NCI-H524 treated with DMSO at 0.1 percent for 48 hours (cell line): ENCODE measurements at places on chromosomes 13 and 19.
A peak's percentile ranks its signal among the peaks of the same experiment; 100 is the strongest.

DNA sequence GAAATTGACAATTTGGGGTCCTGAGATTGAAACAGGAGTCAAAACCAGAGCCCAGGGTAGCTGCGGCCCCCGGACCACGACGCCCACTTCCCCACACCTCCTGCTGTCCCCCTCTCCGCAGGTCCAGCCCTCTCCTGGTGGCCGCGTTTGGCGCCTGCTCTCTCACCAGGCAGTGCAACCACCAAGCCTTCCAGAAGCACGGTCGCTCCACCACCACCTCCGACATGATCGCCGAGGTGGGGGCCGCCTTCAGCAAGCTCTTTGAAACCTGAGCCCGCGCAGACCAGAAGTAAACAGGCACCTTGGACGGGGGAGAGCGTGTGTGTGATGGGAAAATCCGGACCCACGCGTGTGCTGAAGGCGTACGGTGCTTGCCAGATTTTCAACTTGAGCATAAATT, 22.9 kb downstream of the NAXD start:
- DNase-seq, result no peak

- DNase-seq, result no peak
Observed at GRCh38 chr13:37595162-37595561, 3.4 kb downstream of the POSTN start.

- DNase-seq, result peak; percentile 47
Observed at GRCh38 chr13:35592457-35592856, 116.0 kb upstream of the MAB21L1 start.

DNA sequence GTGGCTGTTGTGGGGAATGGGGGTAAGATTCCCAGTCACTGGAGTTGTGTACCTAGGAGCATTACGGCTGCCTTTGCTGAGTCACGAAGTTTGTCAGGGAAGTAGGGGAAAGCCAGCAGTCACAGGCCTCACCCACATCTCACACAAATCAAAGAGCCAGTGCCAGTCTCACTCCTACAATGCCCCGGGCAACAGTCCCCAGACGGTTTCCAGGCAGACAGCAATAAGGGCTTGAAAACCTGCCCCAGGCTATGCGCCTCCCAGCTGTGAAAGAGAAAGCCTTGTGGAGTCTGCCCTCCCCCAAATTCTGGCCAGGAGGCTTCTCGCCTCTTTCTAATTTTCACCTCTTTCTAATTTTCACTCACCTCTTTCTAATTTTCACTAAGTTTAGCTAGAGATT, 142.3 kb upstream of the EDNRB start:
- DNase-seq, result no peak

DNA sequence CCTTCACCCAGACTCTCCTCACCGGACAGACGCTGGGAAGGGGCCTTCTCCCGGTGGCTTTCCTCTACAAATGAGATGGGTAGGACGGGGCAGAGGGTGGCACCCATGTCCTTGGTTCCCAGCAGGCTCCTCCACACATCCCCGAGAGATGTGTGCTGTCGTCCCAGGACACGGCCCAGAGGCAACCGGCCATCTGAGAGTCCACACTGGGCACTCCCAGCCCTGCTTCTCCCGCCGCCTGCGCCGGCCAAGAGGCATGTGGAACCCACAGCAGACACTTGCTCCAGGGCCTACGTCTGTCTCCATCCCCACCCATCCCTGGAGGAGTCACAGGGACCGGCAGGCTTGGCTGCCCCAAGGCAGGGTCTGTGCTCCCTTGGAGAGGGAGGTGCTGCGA, 179.9 kb downstream of the KDM4B start:
- DNase-seq, result no peak

- no peak for DNase-seq
Observed at GRCh38 chr13:47841151-47841550, 159.9 kb downstream of the SUCLA2 start.

DNA sequence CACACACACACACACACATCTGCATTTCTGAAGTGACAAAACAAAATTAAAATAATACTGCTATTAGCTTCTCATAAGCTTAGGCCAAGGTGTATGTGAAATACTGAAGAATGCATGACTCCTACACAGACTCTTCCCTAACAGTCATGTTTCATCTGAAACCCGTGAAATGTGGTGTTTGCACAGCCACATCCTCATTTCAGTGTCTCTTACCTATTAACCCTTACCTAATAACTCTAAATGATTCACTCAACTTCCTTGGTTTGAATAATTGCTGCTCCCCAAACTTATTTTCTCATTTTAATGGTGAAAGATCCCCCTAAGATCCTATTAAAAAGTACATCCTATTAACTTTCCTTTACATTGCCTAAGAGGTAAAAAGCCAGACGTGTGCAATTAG, 117.6 kb downstream of the MIPEP start:
- no peak for DNase-seq

GRCh38 chr19:51478381-51479234, at the start of gene CEACAM18:
Gene CEACAM18 (plus strand): TSS chr19:51478539.
- no peak for DNase-seq

GRCh38 chr13:37090912-37091311, 14.6 kb downstream of the CSNK1A1L start:
- no peak for DNase-seq

GRCh38 chr13:43425234-43425633, 361.5 kb downstream of the ENOX1 start:
- no peak for DNase-seq

DNA sequence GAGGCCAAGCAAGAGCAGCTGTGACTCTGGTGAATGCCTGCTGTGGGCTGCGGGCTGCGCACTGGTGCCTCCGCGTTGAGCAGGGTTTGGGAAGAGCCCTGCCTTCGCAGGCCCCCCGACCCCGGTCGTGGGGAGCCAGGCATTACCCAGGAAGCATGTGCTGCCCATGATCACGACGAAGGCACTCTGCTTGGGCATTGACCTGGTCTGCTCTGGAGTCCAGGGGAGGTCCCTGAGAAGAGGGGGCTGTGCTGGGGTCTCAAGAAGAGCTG, 19.2 kb downstream of the RANBP3 start:
- no peak for DNase-seq

DNA sequence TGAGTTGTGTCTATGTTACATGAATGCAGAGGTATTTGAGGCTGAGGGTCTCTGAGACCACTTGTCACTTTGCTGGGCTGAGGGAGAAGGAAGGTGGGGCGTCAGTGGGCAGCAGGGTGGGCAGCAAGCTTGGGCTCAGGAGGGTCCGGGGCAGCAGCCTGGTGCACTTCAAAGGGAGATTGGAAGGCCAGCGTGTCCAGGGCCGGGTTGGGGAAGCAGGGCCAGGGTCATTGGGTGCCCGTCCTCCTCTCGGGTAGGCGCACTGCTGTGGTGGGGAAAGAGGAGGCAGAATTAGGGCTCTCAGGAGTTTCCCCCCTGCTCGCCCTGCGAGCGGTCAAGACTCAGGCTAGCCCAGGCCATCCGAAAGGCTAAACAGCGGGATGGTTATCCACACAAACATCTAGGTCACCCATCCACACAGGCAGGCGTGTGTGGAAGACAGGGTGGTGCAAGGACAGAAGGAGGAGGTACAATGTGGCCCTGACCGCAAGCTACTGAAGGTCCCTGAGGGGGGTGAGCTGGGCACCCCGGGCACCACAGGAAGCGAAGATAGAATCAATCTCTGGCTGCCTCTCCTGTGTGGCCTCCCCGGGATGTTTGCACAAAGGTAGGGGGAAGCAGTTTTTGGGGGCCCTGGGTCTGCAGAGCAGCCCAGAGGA, 37.7 kb downstream of the MYO9B start:
- DNase-seq, result no peak

- DNase-seq, result no peak
Observed at GRCh38 chr13:38819053-38819452, 132.2 kb downstream of the FREM2 start.

GRCh38 chr13:95180513-95181245, 120.6 kb downstream of the ABCC4 start:
- DNase-seq, result no peak

DNA sequence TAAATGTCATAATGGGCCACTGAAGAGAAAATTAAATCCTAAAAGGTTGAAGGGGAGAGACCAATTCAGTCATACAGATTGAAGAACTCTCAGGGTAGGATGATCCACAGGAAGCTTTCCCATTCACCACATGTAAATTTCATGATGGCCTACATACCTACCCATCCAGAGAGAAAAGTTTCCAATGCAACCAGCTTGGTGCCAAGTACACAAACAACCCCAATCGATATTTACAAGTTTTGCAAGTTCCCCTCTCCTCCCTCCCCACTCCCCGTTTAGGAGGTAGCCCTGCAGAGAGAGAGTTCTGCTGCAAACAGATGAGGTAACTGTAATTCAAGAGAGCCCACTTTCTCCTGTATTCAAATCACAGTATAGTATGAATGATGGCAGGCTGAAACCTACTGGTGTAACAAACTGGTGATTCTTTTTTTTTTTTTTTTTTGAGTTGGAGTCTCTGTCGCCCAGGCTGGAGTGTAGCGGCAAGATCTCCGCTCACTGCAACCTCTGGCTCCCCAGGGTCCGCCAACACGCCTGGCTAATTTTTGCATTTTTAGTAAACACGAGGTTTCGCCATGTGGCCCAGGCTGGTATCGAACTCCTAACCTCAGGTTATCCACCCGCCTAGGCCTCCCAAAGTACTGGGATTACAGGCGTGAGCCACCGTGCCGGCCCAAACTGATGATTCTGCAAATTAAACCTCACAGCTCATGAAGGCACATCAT, 14.4 kb downstream of the FOXO1 start:
- DNase-seq, result no peak

DNA sequence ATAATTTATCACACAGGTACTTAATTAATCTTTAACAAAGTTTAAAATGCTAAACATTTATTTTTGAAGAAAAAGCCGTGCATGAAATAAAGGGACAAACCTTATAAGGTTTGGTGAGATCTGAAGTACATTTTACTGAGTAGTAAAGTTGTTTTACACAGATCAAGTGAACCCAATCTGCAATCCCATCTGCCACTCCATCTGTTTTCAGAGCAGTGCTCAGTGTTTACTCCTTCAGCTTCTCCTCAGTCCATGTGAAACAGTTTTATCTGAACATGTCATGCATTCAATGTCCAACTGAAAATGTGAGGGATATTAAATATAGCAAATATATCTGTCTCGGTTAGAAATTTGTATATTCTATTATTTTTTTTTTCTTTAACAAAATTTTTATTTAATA, 166.8 kb downstream of the MAB21L1 start:
- DNase-seq, result peak; percentile 83

DNA sequence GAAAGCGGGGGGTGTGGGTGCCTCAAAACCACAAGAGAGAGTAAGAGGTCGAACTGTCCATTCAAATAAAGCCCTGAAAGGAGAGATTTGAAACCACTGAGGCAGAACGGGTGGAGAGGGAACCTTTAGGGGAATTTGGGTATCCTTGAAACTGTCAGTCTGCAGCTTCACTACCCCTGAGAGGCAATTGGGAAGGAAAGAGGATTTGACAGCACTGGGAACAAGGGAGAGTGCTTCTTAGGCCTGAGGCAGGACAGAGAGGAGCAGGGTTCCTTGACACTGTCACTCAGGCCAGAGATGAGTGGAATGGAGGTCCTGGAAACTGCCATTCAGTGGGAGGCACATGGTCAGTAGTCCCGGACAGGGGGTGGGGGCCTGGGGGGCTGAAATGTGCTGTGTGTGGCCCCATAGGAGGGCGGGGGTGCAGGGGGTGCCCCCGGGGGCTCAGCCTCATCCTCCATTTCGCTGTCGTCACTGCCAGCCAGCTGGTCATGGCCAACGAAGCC, 5.0 kb downstream of the GFY start:
- no peak for DNase-seq

DNA sequence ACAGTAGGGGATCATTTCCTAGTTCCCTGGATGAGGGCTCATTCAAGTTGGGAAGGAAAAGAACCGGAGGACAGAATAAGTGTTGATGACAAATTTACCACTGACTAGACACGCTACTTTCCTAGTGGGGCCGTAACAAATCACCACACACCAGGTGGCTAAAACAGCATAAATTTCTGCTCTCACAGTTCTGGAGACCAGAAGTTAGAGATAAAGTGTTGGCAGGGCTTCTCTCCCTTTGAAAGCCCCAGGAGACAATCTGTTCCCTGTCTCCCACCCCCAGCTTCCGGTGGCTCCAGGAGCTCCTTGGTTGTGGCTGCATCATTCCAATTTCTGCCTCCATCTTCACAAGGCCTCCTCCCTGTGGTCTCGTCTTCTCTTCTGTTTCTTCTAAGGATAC, 65.4 kb upstream of the ARGLU1 start:
- no peak for DNase-seq

DNA sequence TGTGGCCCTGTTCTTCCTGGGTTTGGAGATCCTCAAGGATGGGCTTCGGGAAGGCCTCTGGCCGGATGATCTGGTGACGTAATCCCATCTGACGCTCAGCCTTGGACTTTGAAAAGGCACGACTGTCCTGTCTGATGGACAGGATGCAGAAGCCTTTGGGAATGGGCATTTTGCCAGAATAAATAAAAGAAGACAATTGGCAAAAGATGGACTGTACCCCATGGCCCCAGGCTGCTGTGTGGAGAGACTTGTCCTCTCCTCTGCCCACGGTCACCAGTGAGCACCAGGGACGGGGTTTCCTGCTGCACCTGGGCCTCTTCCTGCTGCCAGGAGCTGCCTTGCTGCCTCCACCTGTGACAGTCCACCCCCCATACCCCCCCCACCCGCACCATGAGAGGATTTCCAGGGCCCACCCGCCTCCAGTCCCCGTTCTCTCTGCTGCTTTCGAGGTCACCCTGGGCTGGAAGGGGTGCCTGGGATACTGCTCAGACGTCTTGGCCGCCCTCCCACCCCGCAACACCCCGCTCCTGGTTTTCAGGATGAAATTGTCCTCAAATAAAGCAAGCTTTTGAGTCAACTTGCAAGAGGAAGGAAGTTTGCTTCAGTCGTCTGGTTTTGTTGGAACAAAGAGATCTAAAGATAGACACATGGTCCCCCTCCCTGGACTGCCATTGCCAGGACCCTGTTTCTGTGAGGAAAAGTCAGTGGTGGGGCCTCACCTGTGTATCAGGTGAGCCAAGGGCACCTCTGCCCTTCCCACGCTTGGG, 40.9 kb downstream of the MCF2L start:
- no peak for DNase-seq
